ENCODE measurements at places on chromosomes 11 and 22.
A peak's percentile ranks its signal among the peaks of the same experiment; 100 is the strongest.

- no peak for DNase-seq
Observed at GRCh38 chr11:45328726-45329125, 42.6 kb upstream of the SYT13 start.

DNA sequence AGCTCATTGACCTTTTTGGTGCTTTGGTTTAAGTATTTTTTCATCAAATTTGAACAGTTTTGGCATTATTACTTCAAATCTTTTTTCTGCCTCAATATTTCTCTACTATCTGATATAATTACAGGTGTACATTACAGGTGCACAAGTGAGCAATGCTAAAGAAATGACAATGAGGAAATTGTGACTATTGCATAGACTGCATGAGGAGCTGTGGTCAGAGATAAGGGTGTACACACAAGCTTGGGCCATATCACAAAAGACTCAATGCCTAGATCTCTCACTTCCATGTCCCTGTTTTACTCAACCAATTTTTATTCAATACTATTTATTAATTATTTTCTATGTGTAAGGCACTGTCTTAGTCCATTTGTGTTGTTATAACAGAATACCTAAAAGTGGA, 251.0 kb upstream of the UBASH3B start:
- DNase-seq: no peak

DNA sequence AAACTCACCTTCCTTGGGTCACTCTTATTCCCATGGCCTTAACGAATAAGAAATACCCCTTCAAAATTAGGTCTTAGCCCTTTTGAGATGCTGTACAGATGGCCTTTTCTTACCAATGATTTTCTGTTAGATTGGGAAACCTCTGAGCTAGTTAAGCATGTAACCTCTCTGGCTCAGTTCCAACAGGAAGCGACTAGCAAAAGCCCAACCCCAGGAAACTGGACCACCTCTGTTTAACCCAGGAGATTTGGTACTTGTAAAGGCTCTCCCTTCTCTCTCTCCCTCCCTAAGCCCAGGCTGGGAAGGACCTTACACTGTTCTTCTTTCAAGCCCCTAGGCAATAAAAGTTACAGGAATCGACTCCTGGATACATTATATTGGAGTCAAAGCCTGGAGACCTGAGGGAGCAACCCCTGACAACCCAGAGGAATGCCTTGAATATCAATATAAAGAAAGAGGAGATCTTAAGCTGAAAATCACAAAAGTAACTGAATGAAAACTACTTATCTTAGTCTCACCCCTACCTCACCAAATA, 11.7 kb downstream of the APIP start:
- no peak for DNase-seq

DNA sequence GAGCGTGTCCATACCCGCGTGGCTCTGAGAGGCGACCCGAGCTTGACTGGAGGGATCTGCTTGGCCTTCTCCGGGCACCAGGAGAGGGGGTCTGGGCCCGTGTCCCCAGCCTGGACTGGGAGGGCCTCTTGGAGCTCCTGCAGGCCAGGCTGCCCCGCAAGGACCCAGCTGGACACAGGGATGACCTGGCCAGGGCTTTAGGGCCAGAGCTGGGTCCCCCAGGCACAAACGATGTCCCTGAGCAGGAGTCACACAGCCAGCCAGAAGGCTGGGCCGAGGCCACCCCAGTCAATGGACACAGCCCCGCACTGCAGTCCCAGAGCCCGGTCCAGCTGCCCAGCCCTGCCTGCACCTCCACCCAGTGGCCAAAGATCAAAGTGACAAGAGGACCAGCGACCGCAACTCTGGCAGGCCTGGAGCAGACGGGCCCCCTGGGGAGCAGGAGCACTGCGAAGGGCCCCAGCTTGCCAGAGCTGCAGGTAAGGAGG, 38.2 kb downstream of the TRIOBP start:
- no peak for DNase-seq

DNA sequence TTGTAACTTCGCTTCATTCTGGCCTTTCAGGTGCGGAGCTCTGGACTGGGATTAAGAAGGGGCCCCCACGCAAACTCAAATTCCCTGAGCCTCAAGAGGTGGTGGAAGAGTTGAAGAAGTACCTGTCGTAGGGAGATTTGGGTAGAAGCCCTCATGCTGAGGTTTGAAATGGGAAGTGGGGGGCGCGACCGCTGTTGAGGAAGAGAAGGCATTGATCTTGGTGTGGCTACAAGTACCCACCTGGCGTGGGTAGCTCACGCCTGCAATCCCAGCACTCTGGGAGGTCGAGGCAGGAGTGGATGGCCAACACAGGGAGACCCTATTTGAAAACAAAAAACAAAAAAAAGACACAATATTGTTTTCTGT, 779 bp downstream of the SELENOH start:
- no peak for DNase-seq

DNA sequence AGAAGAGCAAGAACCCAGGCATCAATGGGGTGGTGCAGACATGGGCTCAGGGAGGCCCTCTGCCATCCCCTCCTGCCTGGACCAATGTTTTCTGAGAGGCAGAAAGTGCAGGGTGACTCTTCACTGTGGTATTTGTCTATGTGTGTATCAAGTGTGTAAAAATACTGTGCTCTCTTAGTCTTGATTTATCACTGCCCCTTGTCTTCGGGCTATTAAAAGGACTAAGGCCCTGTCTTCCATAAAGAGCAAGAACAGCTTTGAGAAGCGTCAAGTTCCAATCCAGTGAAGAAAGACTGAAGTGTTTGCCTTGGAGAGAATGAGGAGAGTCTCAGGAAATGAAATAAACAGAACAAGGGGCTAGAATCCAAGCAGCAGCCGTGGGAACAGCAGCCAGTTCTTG, 14.4 kb downstream of the PRSS23 start:
- no peak for DNase-seq

DNA sequence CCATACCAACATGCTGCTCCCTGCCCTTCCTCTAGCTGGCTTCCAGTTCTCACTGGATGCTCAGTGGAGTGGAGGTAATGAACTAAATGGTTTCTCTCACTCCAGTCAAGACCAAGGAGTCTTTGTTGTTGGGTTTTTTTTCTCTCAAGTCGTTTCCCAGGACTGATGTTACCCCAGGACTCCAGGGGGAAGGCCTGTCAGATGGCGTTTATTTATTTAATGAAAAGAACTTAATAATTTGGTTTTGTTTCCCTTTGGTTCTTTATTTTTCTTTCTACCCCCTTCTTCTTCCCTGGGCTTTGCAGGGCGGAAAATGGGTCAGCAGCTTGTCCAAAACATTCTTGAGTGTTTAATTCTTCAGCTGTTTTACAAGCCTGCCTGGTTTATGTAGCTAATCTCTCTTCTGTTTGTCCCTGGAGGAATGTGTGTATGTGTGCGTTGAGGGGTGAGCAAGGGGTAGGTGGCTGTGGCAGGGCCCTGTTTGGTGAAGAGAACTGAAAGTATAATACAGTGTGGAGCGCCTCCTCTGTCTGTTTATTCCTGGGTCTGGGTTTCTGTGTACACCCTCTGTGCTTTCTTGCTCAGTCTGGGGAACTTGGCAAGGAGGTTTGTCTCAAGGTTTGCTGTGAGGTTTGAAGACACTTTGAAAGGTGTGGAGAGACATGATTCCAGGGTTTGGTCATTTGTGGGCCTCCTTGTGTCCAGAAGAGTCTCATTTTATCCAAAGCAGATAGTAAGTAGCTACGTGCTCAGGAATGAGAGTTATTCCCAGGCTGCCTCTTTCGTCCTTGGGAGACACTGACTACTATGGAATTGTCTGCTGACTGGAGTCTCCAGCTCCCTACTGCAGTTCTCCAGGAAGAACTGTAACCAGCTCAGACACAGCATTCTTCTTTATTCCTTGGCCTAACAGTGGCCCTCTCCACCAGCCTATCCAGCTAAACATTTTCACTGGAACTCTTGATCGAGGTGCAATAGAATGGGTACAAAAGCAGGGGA, 175.5 kb downstream of the ADAMTS15 start:
- no peak for DNase-seq

DNA sequence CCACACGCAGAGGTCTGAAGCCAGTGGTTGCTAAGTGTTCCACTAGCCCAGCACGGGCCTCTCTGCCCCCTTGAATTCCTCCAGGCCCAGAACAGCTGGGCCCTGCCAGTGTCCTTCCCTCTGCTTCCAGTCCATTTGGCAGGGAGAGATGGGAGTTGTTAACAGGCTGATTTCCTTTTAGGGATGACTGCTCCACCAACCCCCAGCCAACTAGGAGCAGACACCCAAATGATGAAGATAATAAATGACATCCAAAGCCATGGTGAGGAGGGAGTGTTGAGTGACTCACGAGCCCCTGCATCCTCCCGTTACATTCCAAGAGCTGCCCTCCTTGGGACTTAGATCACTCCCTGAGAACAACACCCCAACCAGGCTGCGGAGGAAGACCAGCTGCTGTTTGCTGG, 20.6 kb downstream of the PARVA start:
- no peak for DNase-seq

GRCh38 chr22:47337161-47337621, 574.7 kb downstream of the TBC1D22A start:
- DNase-seq: no peak

GRCh38 chr11:108997826-108998225, 333.0 kb downstream of the DDX10 start:
- DNase-seq: no peak

DNA sequence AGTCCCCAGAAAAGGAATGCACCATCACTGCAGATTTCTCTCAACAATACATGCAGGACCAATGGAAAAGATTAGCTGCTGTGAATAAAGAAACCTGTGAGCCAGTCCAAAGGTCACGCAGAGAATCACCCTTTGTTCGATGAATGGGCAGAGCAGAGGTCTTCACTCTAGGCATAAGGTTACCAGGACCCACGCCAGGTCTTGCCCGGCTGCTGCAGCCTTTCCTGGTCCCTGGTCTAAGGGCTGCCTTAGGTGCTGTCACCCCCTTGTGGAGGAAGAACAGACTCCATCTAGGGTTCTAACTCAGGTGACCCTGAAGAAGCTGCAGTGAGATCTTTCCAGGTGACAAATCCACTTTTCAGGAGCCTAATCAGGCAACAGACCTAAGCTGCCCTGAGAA, 29.0 kb upstream of the NAP1L4 start:
- DNase-seq: peak; percentile 38

GRCh38 chr11:110317516-110317932, 21.1 kb upstream of the RDX start:
- DNase-seq: no peak

DNA sequence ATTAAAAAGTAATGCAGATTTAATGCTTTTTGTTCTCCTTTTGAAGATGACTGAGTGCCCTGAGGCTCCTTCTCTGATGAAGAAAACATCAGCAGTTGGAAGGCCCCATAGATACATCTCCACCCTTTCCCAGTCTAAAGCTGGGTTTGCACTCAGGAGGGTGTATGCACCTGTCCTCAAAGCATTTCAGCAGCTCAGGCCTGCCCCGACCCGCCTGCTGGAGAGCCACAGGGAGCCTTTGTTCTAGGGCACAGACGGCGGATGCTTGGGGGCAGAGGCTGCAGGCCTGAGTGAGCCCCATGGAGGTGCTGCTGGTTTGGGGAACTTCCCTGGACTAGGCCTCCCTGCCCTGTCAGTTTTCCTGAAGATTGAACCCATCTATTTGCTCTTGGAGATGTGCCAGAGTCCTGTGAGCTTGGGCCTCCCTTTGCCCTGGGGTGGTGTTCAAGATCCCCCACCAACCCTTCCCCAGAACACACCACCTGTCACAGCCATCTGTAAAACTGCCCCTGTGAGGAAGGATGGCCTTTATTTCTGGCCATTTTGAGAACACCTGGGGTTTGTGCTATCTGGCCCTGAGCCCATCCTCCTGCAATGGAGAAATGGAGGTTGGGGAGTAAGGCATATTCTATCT, 160.0 kb downstream of the NAV2 start:
- DNase-seq: no peak

GRCh38 chr11:69292221-69292648, 1.7 kb upstream of the MYEOV start:
- peak; percentile 79 for DNase-seq

DNA sequence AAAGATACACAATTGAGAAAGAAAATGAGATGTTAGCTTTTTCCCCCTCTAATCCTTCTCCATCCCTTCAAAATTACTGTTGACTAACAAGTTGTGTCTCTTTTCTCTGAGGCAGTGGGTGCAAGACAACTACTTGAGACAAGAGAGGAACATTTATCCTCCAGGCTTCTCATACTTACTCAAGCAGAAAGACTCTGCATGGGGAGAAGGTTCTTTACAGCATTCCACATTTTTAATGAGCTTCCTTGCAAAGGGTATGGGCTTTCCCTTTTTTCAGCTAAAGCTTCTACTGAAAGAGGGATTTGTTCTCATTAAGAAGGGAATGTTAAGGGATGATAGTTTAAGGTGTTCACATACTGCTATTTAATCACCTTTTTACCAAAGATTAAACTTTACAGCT, 47.8 kb downstream of the PAX6 start:
- DNase-seq: no peak

DNA sequence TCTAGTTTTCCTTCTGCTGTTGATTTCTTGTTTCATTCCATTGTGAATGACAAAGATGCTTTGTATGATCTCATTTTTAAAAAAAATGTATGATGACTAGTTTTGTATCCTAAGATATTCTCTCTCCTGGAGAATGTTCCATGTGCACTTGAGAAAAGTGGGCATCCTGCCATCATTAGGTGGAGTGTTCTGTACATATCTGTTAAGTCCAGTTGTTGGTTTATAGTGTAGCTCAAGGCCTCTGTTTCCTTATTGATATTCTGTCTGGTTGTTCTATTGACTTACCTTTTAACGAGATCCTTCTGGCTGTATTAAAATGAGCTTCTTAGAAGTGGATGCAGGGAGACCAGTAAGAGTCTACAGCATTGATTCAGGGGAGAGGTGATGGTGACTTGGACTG, 35.2 kb downstream of the SGSM1 start:
- DNase-seq: no peak

DNA sequence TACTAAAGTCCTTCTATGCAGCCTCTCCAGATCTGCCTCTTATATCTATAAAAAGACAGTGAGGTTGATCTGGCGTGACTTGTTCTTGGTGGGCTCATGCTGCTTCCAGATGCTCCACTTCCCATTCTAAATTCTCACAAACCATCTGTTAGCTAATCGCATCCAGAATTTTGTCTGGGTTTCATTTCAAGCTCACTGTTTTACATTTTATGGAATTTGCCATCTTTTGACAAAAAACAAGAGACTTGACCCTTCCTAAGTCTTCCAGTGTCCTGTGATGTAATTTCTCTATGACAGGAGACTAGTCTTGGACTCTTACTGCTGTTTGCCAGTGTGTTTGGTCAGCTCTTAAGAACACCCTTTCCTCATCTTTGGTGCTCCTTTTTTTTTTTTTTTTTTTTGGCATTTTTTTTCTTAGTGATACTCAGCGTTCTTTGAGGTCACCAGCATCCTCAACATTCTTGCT, 23.0 kb downstream of the CRKL start:
- no peak for DNase-seq

GRCh38 chr22:29308791-29309262, 2.4 kb downstream of the GAS2L1 start:
- DNase-seq: peak; percentile 63

GRCh38 chr11:72629266-72629665, 45.0 kb downstream of the PDE2A start:
- no peak for DNase-seq
